Hematopoietic multipotent progenitor cell treated with erythropoietin and hydrocortisone succinate and interleukin-3 and kit ligand, for 15 days (in vitro differentiated cells): ENCODE measurements at places on chromosomes 2 and 18.

- no peak for DNase-seq
Observed at GRCh38 chr2:237922641-237923361, 44.0 kb upstream of the UBE2F start.

DNA sequence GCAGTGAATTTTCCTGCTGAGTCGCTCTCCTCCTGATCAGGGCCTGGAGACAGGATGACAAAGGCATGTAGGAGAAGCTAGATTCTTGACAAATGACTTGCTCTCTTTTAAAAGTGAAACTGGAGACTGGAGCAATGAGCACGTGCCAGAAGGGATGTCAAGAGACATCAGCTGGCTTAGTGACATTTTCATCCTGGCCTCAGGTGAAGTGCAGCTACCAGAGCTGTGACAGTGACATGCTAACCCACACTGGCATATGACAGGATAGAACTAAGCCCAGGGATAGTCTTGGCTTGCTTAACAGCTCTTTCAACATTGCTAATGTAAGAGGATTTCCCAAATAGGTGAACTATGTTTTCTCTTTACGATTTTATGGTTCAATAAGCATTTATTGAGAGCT, 757.5 kb upstream of the DDX18 start:
- DNase-seq: no peak

GRCh38 chr18:62098960-62099359, 87.9 kb downstream of the PIGN start:
- no peak for DNase-seq

- no peak for DNase-seq
Observed at GRCh38 chr2:167430447-167430846, 542.2 kb downstream of the XIRP2 start.

- DNase-seq: no peak
Observed at GRCh38 chr2:31736695-31737454, 156.1 kb upstream of the SRD5A2 start.

- no peak for DNase-seq
Observed at GRCh38 chr2:15472133-15472532, 89.0 kb downstream of the NBAS start.

- DNase-seq: no peak
Observed at GRCh38 chr2:26692279-26692896, at the start of gene KCNK3. Gene KCNK3 (plus strand): TSS chr2:26692722. CDS start chr2:26692876, 154 bp downstream.

DNA sequence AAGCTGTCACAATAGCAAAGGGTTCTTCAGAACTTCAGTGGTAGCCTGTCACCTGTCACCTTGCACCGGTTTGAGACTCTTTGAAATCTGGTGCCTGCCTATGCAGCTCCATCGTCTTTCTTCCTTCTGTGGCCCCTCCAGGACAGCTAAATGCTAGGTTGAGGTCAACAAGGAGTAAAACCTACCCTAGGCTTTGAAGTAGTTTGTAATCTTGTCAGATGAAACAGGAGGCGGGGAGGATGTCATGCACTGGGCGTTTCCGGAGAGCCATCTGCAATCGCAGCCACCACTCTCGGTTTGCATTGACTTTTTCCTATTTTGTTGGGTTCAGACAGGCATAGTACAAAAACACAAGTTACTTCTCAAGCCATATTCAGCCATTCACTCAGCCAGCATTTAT, 116.7 kb downstream of the LPIN1 start:
- DNase-seq: no peak

GRCh38 chr18:55320424-55321264, 267.3 kb downstream of the TCF4 start:
- no peak for DNase-seq

- no peak for DNase-seq
Observed at GRCh38 chr2:212034841-212035585, 503.6 kb downstream of the ERBB4 start.

DNA sequence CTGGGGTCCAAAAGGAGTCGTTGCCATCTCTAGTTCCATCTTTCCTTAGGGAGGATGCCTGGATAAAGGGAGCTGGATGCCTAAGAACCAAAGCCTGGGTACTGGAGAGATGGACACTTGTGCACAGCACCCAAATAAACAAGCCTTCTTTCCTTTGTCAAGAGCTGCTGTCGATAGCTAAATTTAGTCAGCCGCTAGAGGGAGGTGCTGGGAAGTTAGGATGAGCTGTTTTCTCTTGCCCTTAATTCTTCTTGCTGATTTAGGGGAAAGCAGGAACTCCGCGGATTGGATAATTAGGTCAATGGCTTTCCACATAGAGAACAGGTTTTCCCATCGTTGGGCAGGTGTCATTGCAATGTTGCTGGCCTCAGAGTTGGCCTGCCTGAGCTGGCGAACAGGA, 30.9 kb upstream of the SERPINB12 start:
- DNase-seq: no peak

DNA sequence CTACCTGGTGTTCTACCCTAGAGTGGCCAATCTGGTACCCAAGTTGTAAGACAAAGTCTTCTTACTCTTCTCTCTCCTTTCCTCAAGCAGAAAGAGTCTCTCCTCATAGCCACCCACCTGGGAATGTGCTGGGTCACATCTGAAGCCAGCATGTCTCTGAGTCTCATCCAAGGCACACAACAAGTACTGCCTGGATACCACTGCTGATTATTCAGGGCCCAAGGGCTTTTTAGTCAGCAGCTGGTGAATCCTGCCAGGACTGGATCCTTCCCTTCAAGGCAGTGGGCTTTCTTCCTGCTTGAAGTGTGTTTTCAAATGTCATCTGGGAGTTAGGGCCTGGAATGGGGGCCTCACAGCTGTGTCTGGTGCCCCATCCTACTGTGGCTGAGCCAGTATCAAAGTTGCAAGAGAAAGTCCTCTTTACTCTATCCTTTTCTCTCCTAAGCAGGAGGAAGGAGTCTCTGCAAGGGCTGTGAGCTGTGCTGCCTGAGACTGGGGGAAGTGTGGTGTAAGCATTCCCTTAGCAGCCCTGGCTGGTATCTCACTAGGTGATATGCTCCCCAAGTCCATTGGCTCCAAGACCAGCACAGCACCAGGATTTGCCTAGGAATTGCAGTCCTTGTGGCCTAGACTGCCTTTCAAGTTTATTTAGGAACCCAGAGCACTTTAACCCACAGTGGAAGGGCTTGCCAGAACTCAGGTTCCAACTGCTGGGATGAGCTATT, 27.2 kb downstream of the OXER1 start:
- no peak for DNase-seq

- DNase-seq: no peak
Observed at GRCh38 chr18:36661999-36662398, 166.8 kb downstream of the TPGS2 start.

DNA sequence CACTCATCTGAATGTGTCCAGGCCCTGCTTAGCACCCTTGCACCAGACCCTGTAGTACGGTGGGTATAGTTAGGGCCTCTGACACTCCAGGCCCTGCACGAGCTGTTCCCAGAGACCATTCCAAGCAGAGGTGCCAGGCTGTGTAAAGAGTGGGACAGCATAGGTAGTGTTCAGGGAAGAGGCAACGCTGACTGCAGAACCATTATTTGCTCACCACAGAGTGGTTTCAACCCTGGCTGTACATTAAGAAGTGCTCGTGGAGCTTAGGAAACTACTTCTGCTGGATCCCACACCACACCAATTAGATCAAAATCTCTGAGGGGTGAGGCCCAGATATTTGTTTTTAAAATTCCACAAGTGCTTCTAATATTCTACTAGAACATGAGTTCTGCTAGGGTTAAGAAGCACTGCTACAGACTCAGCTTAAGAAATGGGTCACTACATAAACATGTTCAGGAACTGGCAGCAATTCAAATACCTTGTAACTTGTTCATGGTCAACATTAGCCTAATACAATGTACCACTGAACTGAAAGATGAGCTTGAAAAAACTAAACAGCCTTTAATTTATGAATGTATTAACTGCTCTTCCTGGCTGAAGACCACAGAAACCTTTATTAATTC, 183.0 kb downstream of the MYO5B start:
- no peak for DNase-seq

- DNase-seq: no peak
Observed at GRCh38 chr2:181894381-181894780, 2.9 kb downstream of the ITPRID2 start.

DNA sequence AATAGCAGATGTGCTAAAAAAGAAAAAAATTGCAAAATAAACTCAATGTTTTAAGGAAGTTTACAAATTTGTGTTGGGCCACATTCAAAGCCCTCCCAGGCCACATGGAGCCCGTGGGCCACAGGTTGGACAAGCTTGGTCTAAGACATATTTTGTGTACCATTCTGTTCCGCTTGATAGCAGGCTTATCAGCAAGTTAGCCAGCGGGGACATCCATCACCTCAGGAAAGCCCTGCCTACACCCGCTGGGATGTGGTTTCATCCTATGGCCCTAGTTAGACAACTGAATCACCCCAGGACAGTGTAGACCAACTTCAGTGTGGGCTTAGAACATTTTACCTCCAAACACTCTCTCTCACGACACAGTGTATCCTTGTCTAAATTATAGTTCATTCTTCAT, 32.6 kb downstream of the CD8B2 start:
- DNase-seq: no peak

DNA sequence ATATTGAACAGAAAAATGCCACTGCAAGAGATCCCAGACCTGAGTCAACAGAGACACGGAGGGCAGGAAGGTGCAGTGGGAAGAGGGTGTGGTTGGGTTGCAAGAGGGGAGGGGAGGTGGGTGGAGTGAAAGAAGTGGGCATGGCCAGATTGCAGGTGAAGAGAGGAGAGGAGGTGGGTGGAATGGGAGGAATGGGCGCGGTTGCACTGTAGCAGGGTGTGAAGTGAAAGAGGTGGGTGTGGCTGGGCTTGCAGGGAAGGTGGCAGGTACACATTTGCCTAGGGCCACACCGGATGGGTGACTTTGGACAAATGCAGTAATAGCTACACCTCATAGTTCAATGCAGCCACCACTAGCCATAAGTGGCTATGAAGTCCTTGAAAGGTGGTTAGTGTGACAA, 71.1 kb downstream of the DOCK10 start:
- DNase-seq: no peak

- DNase-seq: no peak
Observed at GRCh38 chr2:237675316-237675715, 47.9 kb downstream of the LRRFIP1 start.

DNA sequence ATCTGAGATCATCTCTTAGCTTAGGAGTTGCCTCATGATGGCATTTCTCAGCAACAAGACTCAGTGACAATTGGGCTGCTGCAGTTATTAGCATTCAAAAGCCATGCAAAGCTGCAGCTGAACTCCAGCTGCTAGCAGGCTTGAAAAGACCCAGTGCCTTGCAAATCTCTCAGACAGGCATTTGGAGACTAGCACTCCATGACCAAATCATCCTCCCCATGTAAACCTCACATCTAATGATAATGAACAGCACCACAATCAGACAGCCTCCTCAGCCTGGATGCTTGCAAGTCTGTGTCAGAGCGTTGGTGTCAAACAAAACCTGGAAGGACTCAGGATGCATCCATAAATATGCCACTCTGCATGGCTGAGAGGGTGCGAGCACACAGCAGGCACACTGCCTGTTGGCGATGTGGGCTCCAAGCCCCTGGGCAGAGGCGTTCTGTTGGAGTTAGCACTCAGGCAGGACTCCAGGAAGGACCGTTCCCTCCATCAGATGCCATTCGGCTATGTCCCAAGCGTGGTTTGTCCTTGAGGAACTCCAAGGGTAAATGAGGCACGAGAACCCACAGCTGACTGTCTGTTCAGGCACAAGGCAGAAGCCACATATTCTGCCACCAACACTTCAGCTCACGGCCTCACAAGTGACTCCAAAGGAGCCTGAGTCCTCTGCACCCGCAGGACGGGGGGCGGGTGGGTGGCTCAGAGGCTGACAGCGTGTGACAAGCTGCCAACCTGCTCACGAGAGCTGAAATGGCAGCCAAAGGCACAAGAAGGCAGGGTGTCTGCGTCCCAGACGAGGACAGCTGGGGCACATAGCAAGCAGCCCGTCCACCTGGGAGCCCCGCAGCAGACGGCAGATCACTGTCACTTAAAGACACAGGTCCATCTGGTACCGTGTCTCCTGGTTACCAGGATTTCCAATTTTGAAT, 183.8 kb downstream of the MYT1L start:
- no peak for DNase-seq

DNA sequence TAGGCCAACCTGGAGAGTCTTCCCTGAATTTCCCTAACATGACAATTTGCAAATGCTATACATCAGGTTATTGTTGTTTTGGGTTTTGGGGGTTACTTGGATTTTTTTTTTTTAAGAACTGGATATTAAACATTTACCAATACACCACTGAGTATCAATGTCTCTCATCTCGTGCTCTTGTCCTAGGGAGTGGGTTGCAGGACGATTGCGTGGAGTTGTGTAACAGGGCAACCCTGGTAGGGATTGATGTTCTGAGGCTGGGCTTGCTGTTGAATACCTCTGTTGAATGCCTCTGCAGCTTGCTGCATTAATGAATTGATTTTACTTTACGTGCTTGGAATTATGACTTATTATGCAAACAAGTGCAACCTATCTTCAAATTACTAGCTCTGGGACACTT, 18.8 kb upstream of the FOSL2 start:
- no peak for DNase-seq

DNA sequence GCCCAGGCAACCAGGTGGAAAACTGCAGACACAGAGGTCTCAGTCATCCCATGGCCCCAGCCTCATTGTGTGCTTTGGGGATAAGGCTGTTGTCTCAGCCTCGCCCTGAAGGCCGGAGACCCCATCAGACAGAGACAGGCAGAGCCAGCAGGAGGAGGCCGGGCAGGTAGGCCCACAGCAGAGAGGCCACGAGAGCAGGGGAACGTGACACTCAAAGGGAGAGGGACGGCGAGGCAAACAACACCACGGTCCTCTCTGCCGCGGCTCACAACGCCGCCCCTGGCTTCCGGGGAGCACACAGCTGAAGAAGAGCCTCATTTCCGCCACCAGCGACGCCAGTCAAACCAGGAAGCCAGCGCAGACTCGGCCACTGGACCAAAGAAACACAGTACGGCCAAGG, 103.3 kb downstream of the ZNF516 start:
- no peak for DNase-seq

GRCh38 chr2:43307973-43308372, 81.6 kb upstream of the ZFP36L2 start:
- no peak for DNase-seq

- no peak for DNase-seq
Observed at GRCh38 chr2:111994042-111994441, 61.0 kb upstream of the TMEM87B start.

- no peak for DNase-seq
Observed at GRCh38 chr2:9846554-9846953, 3.3 kb downstream of the TAF1B start.

GRCh38 chr18:24031318-24031717, 16.8 kb downstream of the TTC39C start:
- no peak for DNase-seq

- DNase-seq: no peak
Observed at GRCh38 chr2:160347269-160347863, 146.2 kb downstream of the RBMS1 start.

DNA sequence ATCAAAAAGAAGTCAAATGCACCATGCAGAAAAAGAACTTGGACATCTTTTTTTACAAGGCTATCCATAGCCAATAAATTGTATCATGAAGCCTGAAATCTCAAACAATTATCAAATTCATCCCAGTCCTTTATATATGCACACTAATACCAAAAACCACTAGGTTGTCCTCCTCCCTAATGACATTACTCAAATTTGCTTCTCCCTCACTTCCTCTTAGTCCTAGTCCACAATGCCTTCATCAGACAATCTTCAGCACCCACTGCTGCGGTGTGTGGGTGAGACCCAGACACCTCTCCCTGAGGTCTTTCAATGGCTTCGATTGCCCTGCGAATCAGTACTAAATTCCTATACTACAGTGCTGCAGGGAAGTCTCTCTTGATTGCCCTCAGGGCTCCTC, 58.1 kb downstream of the CLASP1 start:
- DNase-seq: no peak
